Endothelial cell of umbilical vein (primary cell): ENCODE measurements at places on chromosomes 11 and 22. TPM values are rescaled to one million over a fixed set of nuclear protein-coding genes. Genes with fewer than 3 reads are reported as not detected.

DNA sequence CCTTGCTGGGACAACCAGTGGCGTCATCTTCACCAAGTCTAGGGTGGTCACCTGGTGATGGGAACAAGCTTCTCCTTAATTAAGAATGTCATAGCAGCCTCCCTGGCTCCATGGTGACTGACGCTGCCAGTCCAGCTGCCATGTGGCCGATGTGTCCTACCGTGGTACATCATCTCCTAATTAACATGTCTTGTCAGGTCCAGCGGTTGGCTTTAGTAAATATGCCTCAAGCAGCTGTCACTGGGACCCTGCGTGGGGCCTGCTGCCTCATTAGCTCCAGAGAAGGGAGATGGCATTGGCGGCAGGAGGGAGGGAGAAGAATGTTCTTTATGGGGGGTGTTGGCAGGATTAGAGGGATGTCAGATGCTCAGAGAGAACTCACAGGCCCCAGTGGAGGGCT is 271.9 kb downstream of the ST3GAL4 start:
- no peak for DNase-seq
- no peaks in the 10 kb centered on the region for H3K36me3 ChIP-seq
- H3K27me3 ChIP-seq, result no peaks in the 10 kb centered on the region
- H3K4me3 ChIP-seq, result no peak overlapping the region
- H3K27ac ChIP-seq, result no peak overlapping the region

DNA sequence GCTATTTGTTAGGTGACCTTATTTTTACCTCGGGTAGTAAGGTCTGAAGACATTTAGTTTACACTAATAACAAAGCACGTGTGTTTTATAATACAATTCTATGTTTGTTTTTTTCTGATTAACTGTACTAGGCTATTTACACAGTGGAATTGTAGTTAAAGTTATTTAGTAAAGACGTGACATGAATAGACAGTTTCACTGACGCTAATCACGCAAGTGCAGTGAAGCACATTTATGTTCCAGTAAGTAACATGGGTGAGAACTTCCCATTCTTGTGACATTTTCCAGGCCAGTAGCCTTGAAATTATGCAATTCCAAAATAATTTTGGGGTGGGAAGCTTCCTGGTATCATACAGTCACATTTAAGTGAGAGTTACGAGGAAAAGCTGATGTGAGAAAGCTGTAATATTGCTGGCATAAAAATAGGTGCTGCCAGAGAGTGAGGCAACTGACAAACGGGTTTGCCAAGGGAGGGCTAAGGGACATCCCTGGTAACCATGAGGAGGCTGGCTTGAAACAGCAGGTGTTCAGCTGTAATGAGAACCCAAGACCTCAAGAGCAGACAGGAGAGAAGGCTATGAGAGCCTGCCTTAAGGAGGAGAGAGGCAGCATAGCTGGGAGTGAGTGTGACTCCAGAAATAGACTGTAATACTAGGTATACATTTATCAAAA is 378.8 kb downstream of the DCDC1 start:
- no peak for DNase-seq
- no peak overlapping the region for H3K4me3 ChIP-seq
- no peaks in the 10 kb centered on the region for H3K36me3 ChIP-seq

DNA sequence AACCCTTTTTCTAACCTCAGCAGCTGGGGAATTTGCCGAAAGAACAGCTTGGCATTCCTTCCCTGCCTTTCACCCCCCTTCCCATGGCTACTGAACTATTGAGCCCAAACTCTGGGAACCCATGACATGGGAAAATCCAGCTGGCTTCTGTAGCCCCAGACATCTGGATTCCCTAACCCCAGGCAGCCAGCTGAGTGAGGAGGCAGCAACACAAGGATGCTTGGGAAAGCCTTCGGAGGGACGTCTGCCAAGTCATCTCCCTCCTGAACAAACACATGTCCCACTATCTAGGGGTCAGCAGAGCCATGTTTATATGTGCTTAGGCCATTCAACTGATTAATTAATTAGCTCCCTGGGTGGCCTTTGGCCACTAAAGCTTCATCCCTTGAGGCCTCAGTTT is 21.6 kb downstream of the LRRC55 start:
- H3K36me3 ChIP-seq, result no peaks in the 10 kb centered on the region
- H3K27me3 ChIP-seq, result peaks cover 6% of the 10 kb centered on the region
- no peak overlapping the region for H3K27ac ChIP-seq

Gene DDIAS
- total RNA-seq, result 8.5 and 9.2 TPM in 2 replicates
